ENCODE measurements at places on chromosomes 6 and 20.

DNA sequence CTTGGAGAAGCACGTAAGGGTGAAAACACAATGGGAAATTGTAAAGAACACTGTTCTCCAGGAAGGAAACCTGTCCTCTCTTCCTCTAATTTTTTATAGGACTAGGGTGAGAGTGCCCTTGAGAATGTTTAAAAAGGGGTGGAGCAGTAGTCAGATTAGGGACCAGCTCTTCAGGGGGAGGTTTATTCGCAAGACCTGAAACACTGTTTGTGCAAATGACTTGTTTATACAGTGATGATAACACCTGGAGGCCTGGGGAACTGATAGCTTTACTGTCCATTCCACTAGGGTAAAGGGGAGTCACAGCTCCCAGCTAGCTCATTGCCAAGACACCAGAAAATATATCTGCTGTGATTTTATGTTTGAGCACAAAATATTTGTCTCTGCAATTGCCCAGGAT is 8.1 kb upstream of the FUT9 start:
- no peak for DNase-seq

GRCh38 chr6:111478749-111479148 is 4.3 kb downstream of the REV3L start:
- peak; percentile 25 for DNase-seq

DNA sequence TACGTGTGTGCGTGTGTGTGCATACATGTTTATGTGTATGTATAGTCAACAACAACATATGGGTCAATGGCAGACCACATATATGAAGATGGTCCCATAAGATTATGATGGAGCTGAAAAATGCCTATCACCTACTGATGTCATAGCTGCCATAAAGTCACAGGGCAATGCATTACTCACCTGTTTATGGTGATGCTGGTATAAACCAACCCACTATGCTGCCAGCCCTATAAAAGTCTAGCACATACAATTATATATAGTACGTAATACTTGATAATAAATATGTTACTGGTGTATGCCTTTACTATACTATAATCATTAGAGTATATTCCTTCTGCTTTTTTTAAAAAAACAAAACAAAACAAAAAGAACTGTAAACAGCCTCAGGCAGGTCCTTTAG is 148.4 kb upstream of the ARID1B start:
- DNase-seq: no peak

GRCh38 chr20:45059022-45059728 is 41.8 kb downstream of the KCNS1 start:
- no peak for DNase-seq

- no peak for DNase-seq
These were observed 81.6 kb downstream of the OLIG3 start for GRCh38 chr6:137412562-137412961.

DNA sequence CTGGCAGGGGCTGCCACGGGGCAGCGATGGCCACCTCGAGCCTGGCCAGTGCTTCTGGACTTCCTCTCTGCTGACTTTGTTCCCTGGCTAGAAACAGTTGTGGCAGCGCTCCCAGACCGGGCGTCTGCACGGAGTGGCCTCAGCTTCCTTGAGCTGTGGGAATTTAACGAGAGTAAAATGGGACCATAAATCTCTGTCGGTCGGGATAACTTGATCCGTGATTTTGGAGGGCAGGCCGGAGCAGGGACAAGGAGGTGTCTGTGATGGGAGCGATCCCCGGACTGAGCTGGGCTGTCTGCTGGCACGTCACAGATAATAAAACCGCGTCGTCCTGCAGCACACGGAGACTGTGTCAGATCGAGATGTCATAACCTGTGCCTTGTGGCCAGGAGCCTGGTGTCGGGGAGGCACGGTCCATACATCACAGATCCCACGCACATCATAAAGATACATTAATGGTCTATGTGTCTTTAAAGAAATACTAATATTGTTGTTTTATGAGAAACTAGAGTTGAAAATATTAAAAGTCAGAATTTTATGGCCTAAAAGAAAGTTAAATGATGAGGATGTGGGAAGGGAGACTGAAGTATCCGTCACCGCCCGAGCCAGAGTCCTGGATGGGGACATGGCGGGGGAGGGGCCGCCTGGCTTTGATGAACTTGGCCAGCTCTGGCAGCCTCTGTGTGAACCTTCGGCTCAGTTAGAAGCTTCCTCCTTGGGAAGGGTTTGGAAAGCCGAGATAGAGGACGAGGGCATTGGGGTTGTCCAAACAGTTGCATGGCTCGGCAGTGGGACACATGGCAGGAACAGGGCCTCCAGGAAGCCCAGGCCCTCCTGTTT is 6.5 kb upstream of the RBBP8NL start:
- no peak for DNase-seq

GRCh38 chr6:53441761-53442160 is 93.0 kb upstream of the ELOVL5 start:
- no peak for DNase-seq

DNA sequence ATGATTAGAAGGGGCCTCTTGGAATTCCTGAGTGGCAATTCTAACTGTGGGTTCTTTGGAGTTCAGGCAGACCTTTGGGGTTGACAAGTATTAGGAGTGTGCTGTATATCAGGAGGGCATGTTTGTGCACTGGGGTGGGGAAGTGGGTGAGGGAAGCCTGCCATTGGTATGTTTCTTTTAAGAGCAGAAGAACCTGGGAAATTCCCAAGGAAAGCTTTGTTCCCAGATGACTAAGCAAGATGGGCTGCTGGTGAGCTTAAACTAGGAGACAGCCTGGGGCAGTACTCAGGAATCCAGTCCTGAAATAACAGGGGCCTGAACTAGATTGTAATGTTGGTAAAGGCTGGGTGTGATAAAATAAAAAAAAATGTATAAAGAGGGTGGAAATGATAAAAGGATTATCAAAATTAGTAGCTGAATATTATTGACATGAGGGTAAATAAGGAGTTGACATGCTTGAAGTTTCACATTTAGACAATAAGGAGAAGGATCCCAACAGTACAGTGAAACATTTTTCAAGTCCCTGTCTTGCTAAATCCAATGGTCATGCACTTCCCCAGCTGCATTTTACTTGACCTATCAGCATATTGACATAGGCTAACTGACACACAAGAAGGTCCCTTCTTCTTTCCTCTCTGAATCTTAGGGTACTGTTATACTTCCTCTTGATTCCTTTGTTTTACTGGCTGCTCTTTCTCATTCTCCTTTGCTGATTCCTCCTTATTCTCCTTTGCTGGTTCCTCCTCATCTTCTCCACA is 18.4 kb upstream of the IFNGR1 start:
- no peak for DNase-seq

- no peak for DNase-seq
These were observed 155.5 kb downstream of the HACE1 start for GRCh38 chr6:104704191-104704590.

- DNase-seq: no peak
These were observed 144.5 kb upstream of the MCHR2 start for GRCh38 chr6:100138346-100139022.

DNA sequence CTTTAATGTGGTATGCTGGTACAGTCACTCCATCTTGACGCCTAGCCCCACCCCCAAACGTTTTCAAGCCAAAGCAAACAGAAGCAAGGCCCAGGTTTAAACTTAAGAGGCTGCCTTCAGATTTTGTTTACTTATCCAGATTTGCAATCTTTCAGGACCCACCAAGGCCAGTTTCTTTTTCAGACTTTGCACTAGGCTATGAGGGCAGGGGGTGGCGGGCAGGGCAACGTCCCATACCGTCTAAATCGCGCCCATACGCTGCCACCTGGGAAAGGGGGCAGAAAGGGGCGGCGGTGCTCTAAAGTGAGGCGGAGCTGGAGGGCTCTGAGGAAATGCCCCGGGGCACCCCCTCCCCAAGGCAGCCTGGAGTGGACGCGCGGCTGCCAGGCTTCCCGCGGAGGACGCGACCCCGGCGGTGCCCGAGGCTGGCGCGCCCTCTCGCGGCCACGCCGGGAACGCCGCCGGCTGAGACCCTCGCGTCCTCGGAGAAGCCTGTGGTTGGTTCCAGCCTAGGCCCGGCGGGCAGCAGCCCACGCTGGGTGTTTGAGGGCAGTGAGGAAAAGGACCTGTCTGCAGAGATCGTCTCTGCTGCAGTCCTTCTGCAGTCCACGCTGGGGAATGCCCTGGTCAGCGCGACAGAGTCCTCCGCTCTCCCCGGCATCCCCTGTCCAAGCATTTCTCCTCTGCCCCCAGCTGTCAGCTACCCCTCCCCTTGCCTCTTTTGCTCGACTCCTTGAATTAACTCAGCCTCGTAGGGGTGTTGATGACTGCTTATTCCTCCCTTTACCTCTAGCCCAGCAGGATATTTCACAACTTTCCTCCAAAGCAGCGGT is 129.2 kb upstream of the PRND start:
- peak; percentile 71 for DNase-seq

- DNase-seq: no peak
These were observed at the start of gene THBD for GRCh38 chr20:23049201-23050075. THBD (minus strand) TSS chr20:23049672; CDS start chr20:23049504, 168 bp downstream.

DNA sequence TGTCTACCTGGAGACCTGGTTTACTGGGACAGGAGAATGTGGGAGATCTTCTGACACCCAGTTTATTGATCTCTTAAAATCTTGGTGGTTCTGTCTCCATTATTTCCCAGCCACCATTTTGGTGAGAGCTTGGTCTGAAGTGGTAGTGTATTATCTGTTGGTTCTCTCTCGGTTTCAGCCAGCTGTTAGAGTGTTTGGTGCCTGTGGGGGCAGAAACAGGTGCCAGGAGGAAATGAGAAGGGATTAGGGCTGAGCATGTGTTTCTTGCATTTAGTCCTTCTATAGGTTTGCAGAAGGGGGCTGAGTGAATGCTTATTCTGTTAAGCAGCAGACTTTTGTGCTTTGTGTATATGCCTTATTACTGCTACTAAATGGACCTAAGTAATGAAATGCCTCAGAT is 9.6 kb downstream of the JARID2 start:
- DNase-seq: no peak

GRCh38 chr6:84526631-84527030 is 237.8 kb downstream of the TBX18 start:
- DNase-seq: no peak

- DNase-seq: no peak
These were observed 32.3 kb downstream of the NCR2 start for GRCh38 chr6:41367700-41368099.

- no peak for DNase-seq
These were observed 8.3 kb downstream of the CD109 start for GRCh38 chr6:73704260-73704659.

Data from germinal center (tissue), 1 donor.